ENCODE measurements at places on chromosomes 7 and 10.

DNA sequence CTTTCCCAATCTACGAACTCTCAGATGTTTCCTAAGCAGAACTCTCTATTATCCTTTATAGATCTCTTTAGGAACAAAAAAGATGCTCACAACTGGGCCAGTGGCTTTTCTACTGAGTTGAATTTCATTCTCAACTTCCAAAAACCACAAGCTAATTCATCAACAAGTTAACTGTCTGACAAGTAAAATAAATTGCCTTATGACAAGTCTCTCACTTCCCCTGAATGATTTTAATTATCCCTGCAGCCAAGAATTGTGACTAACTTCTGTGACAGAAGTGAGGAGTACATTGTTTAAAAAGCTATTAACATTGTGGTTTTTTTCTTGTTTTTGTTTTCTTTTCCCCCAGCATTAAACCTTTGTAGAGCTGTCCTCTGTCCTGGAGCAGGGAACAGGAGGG lies 343.1 kb downstream of the HPSE2 start:
- no peak for DNase-seq

- no peak for DNase-seq
Measured at GRCh38 chr7:72435366-72435765, 23.2 kb upstream of the CALN1 start.

DNA sequence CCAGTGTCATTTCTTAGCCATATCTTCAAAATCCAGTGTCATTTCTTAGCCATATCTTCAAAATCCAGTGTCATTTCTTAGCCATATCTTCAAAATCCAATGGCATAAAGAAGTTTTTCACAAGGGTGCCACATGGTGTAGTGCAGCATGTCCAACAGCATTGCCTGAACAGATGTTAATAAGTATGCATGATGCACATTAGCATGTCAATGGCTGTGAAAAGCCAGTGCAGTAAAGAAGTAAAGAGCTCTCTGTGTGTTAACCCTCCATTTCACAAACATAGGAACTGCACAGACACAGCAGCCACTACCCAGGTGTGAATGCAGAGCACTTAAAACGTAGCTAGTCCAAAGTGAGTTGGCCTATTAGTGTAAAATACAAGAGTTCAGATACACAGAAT lies 89.8 kb downstream of the GNAI1 start:
- no peak for DNase-seq

- DNase-seq, result no peak
Measured at GRCh38 chr7:36644625-36645422, 79.5 kb downstream of the AOAH start.

- no peak for DNase-seq
Measured at GRCh38 chr10:47241256-47241655, 58.7 kb upstream of the GDF10 start.

GRCh38 chr7:92359801-92360200 lies 87.5 kb upstream of the GATAD1 start:
- DNase-seq, result peak; percentile 62

DNA sequence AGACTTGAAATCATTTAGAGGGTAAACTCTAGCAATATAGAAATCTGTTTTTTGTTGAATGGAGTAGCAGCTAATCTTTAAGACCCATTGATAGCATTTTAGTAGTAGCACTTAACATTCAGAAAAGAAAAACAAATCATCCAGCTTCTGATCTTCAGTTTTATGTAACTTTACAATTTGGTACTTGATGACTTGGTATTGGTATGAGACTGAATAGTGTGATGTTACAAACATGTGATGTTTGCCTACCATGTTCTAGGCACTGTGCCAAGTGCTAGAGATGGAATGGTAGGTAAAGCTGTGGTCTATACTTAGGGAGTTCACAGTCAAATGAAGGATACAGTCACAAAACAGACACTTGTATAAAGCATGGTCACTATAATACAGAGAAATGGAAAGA lies 21.3 kb downstream of the ZEB1 start:
- peak; percentile 10 for DNase-seq

- no peak for DNase-seq
Measured at GRCh38 chr7:103336761-103337160, 7.8 kb downstream of the DNAJC2 start.

GRCh38 chr10:131750973-131751826 lies 149.6 kb upstream of the PPP2R2D start:
- DNase-seq, result no peak

DNA sequence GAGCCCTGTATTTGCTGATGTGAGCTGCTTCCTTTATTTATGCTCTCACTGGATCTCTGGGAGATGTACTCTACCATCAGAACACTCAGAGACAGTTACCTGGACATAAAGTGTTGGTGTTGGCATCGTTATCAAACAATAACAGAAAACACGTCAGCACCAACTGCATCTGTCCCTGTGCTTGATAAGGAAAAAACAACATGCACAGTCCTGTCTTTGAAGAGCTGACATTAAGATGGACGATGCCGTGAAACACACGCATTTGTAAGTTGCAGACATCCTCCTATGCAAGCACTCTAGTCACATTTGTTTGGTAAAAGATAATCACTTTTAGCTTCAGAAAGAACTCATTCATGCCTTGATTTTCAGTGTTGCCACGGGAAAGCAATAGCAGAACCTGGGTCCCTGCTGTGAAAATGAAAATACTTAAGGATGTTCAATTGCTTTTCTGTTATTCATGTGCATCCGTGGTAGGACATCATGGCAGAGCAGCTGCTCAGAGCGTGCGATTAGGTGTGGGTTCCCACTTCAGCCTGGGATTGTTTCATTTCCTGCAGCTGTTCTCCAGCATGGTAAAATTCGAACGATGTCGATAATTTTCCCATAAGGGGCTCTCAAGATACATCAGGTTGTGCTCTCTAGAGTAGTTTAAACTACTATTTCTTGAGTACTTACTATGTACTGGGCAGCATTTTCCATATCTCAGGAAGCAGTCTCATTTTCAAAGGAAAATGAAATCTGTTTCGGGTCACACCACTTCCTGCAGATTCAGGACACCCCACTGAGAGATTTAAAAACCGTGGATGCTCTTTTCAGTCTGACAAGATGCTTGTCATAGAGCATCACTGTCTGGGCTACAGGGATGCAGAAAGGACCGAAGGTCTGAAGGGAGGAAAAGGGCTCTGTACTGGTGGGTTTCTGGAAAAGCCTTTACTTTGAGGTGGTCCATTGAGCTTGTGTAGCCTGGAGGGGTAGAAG lies 248.7 kb downstream of the CAMK1D start:
- no peak for DNase-seq

GRCh38 chr10:1183033-1183396 lies 126.8 kb downstream of the WDR37 start:
- no peak for DNase-seq

GRCh38 chr10:44607116-44607515 lies 222.2 kb upstream of the CXCL12 start:
- no peak for DNase-seq

DNA sequence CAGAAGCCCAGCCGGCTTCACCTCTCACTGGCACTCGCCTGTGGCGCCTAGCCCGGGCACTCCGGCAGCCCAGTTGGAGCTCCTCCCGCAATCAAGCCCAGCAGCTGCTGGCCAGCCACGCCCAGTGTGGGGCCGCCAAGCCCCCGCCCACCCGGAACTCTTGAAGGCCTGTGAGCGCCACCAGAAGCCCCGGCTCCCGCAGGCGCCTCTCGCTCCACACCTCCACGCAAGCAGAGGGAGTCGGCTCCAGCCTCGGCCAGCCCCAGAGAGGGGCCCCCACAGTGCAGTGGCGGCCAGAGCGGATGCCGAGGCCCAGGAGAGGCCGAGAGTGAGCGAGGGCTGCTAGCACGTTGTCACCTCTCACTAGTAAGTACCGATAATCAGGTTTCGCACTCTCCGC lies 240.7 kb downstream of the TFEC start:
- no peak for DNase-seq

DNA sequence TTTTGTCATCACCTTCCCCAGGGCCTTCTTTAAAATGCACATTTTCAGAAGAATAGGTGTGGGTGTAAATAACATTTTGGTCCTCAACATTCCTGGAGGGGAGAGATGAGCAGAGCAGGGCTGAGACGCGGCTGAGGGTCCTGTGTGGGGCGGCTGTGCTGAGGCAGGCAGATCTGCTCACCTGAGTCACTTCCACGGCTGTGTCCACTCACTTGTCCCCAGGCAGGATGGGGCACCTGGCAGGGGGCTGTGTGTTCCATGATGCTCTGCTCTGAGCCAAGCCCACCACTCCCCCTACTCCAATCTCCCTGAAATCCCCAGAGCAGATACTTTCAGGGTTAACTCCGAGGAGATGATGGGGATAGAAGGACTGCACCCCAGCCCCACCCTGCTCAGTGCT lies 93.8 kb downstream of the GLRX3 start:
- DNase-seq, result no peak

- DNase-seq, result no peak
Measured at GRCh38 chr7:119974972-119975371, 298.0 kb upstream of the KCND2 start.

DNA sequence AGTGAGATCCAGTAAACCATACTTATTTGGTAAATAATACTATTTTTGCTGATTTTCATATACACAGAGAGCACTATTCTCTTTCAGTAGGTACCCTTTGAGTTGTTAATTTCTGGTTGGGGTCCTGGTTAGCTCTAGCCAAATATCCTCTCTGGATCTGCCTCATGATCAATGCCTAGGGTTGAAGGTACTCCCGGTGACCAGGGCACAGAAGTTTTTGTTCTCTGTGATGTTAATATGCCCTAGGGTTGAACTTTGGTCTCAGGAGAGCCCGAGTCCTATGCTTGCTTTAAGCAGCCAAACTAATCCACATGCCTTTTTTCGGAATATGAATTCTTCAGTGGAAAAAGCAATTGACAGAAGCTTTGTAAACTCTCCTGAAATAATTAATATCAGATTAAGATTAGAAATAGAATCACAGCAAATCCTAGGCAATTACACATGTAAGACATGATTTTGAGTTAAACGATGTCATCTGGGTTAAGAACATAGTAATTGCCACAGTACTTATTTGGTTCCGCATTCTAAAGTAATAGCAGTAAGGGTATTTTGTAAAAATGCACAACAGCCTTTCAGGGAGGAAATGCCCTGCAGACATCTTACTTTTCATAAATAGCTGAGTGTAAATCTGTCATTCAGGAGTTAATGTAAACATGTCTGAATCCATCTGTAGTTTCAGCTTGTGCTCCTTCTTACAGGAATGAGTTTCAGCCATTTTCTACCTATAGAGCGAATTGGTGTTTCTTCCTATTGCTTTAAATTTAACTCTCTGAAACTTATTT lies 10.1 kb downstream of the CHN2 start:
- no peak for DNase-seq

DNA sequence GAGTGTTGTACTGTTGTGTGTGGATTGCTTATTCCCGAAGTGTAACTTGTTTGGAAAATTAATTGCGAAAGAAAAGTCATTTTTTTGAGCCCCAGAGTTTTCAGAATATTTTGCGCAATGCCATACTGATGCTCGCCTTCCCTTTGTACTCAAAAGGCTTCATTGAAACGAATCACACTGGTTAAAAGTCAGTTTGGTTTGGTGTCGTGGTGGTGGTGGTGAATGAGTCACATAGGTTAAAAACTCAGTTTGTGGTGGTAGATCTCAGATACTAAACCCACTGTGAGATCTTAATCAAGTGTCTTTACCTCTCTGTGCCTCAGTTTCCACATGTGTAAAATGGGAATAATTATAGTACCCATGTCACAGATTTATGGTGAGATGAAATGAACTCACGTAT lies 61.1 kb upstream of the IL6 start:
- no peak for DNase-seq

DNA sequence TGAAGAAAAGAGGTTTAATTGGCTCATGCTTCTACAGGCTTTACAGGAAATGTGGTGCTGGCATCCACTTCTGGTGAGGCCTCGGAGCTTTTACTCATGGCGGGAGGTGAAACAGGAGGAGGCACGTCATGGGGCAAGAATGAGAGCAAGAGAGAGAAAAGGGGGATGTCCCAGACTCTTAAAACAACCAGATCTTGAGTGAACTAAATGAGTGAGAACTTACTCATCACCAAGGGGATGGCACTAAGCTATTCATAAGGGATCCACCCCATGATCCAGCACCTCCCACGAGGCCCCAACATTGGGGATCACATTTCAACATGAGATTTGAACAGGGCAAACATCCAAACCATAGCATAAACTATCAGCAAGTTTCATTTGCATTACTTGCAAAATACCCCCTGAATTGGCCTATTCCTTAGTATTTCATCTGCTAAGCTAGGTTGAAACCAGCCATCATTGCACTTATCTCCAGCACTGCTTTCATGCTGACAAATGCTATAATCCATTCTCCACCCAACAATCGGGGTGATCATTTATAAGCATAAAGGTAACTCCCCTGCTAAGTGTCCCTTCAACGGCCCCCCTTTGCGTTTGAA lies 179.0 kb downstream of the NOC3L start:
- DNase-seq, result peak; percentile 97

- DNase-seq, result peak; percentile 81
Measured at GRCh38 chr7:130896898-130897514, 163.0 kb upstream of the KLF14 start.

DNA sequence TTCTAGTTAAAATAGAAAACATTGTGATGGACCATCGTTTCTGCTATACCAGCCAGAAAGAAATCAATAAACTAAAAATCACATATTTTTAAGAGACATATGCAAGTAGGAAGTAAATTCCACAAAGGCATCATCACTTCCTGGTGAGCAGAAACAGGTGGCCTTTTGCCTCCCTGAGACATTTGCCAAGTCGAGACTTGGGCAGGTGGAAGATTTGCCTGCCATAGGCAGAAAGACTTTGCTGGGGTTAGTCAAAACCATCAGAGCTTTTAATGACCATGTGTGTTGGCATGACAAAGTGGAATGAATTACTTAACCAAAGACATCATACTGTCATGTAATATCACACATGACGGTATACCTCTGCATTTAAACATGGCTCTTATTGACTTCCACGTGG lies 66.0 kb upstream of the FGL2 start:
- DNase-seq, result no peak

GRCh38 chr10:42883993-42884983 lies 101.7 kb downstream of the BMS1 start:
- DNase-seq, result no peak

- no peak for DNase-seq
Measured at GRCh38 chr10:44379907-44380306, 5.0 kb downstream of the CXCL12 start.

DNA sequence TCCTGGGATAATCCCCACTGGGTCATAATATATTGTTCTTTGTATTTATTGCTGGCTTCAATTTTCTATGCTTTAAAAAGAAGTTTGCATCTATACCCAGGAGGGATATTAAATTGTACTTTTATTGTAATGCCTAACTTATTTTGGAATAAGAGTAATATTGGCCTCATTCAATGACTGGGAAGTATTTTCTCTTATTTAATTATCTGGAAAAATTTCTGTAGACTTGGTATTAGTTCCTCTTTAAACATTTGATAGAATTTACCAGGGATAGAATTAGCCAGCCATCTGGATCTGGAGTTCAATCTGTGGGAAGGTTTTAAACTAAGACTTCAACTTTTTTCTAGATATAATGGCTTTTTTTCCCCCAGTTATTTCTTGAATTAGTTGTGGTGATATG lies 115.2 kb upstream of the ZNF32 start:
- no peak for DNase-seq

- no peak for DNase-seq
Measured at GRCh38 chr10:45450866-45451265, 76.8 kb downstream of the ALOX5 start.

All from fibroblast of lung (primary cell).